ENCODE measurements at places on chromosomes 13 and 19.

DNA sequence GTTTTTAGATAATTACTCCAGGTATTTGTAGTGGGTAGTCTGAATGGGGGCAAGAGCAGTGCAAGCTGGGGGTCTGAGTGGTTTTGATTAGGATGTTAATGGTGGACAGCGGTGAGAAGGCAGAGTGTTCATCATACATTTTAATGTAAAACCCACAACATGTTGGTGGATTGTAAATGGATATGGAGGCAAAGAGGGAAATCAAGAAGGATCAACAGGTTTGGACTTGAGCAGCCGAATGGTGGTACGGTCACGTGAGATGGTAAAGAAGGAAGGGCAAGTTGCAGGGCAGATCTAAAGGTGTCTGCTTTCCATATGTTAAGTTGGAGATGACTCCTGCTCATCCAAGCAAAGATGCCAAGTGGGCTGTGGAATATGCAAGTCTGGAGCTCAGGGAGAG, 9.5 kb downstream of the ZNF30 start:
- no peak for DNase-seq

DNA sequence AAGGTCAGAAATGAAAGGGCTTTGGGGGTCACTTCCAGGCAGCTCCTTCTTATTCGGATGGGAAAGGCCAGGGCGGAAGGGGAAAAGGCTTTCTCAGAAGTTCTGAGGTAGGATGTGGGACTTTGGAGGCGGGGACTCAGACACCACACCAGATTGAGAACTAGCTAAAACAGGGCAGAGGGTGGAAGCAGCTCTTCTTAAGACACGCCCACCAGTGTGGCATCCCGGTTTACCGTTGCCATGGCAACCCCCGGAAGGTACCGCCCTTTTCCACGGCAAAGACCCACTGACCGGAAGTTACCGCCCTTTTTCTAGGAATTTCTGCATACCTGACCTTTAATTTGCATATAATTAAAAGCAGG, 3.8 kb upstream of the LILRA5 start:
- DNase-seq = no peak

GRCh38 chr19:1789261-1790041, 22.6 kb downstream of the ATP8B3 start:
- no peak for DNase-seq

DNA sequence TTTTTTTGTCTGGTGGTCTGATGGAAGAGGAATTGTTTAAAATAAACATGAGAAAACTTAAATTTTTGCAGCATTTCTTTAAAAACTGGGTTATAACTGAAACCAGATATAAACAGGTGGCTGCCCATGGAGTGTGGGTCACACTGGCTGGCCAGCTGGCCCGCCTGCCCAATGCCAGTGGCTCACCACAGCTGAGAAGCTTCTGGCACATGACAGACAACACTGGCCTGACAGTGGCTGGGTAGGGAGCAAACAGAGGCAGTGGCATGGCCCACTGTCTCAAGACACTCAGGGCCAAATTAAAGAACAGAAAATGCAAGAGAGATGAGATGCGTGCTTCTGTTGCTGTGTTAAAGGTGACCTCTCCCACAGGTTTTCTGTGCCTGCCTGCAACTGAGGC, 3.1 kb upstream of the SLC35E1 start:
- DNase-seq = no peak
